ENCODE measurements at places on chromosomes 4 and X. TPM values are rescaled to one million over a fixed set of nuclear protein-coding genes. Genes with fewer than 3 reads are reported as not detected.

The NALF2 gene
- total RNA-seq, result not detected

The TMEM35A gene
- total RNA-seq, result not detected

The PNMA5 gene
- total RNA-seq, result 0.20 TPM

GRCh38 chr4:102620697-102621497 lies 119.7 kb downstream of the NFKB1 start:
- no peak overlapping the region for H3K27ac ChIP-seq
- peaks cover 14% of the 10 kb centered on the region for H3K36me3 ChIP-seq
- H3K27me3 ChIP-seq, result no peaks in the 10 kb centered on the region
- DNase-seq, result no peak
- H3K4me1 ChIP-seq, result peaks cover 16% of the 10 kb centered on the region

DNA sequence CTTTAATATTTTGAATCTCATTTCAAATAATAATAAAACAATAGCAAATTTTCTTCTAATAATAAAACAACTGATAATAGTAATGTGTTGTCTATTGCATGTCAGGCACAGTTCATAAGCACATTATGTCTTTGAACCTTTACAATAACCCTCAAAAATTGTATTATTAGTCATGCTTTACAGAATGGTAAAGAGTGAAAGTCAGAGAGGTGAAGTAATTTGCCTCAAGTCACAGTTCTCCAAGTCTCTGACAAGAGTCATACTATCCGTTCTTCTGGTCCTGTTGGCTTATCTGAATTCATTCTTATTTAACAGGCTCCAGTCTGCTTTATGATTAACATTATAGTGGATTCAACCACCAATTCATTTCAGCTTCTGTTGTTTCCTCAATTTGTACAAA lies 313.0 kb downstream of the AFF2 start:
- no peak overlapping the region for H3K27ac ChIP-seq
- H3K4me1 ChIP-seq, result no peaks in the 10 kb centered on the region
- H3K4me3 ChIP-seq, result no peak overlapping the region
- DNase-seq, result no peak
- H3K36me3 ChIP-seq, result no peaks in the 10 kb centered on the region

DNA sequence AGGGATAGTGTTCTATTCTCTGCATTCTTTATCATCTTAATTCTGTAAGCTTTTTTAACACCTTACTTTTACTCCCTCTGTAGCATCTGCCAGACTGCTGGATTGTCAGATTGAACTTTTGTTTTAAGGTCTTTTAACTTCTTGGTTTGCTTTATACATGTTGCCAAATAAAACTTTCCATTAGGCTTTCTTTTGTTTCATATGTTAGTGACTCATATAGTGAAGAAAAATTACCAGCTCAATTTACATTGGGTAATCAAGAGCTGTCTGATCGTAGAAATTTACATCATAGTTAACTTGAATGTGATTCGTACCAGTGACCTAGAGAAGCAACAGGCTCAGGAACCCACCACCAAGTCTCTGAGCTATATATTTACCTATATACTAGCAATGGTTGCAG lies 28.5 kb upstream of the KLHL4 start:
- no peak overlapping the region for H3K4me3 ChIP-seq
- no peaks in the 10 kb centered on the region for H3K4me1 ChIP-seq
- no peak overlapping the region for H3K27ac ChIP-seq
- H3K36me3 ChIP-seq, result no peaks in the 10 kb centered on the region
- H3K27me3 ChIP-seq, result no peaks in the 10 kb centered on the region

GRCh38 chr4:17142232-17142711 lies 243.8 kb upstream of the LDB2 start:
- no peaks in the 10 kb centered on the region for H3K4me1 ChIP-seq
- H3K27me3 ChIP-seq, result no peaks in the 10 kb centered on the region
- H3K4me3 ChIP-seq, result no peak overlapping the region

DNA sequence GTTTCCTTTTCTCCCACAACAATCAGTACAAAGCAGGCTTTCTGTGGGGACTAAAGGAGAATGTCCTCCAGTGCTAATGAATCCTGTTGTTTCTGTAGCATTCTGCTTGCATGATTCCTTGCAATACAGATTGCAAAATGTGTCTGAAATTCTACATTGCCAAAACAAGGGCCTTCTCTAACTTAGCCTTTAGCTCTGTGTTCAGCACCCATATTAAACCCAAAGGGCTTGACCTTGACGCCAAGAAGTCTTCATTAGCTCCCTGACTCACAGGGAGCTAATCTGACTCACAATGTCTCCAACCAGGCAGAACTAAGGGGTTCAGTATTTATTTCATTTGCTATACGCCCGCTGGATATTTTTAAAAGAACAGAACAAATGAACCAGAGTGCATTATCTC lies 241.4 kb upstream of the CLNK start:
- no peak for DNase-seq
- no peaks in the 10 kb centered on the region for H3K4me1 ChIP-seq
- H3K27me3 ChIP-seq, result no peaks in the 10 kb centered on the region

- no peak overlapping the region for H3K4me3 ChIP-seq
- H3K27me3 ChIP-seq, result no peaks in the 10 kb centered on the region
- no peak overlapping the region for H3K27ac ChIP-seq
- no peaks in the 10 kb centered on the region for H3K4me1 ChIP-seq
- no peaks in the 10 kb centered on the region for H3K36me3 ChIP-seq
Measured at GRCh38 chr4:109160494-109160893, 142.0 kb downstream of the COL25A1 start.

DNA sequence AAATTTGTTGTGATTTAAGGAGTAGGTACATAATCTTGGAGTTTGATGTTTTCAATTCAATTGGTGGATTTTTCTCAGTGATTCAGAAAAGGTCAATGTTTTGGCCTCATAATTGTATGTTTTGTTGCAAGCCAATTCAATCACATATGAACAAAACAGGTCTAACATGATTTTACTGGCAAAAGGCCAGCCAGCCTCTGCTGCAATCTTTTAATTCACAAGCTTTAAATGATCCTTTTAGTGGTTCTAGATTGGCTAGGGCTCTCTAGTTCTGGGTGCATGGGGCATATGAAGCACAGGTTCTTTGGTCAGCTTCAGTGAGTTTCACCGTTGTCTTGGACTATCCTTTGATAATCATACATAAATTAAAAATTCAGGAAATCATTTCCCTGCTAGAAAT lies 19.2 kb upstream of the SLC6A14 start:
- no peak overlapping the region for H3K27ac ChIP-seq
- no peaks in the 10 kb centered on the region for H3K27me3 ChIP-seq
- H3K4me3 ChIP-seq, result no peak overlapping the region
- H3K36me3 ChIP-seq, result no peaks in the 10 kb centered on the region
- H3K4me1 ChIP-seq, result no peaks in the 10 kb centered on the region

GRCh38 chr4:32191961-32192360 lies 1471.8 kb downstream of the PCDH7 start:
- H3K4me3 ChIP-seq, result no peak overlapping the region
- H3K27ac ChIP-seq, result no peak overlapping the region
- no peaks in the 10 kb centered on the region for H3K36me3 ChIP-seq
- no peaks in the 10 kb centered on the region for H3K4me1 ChIP-seq

DNA sequence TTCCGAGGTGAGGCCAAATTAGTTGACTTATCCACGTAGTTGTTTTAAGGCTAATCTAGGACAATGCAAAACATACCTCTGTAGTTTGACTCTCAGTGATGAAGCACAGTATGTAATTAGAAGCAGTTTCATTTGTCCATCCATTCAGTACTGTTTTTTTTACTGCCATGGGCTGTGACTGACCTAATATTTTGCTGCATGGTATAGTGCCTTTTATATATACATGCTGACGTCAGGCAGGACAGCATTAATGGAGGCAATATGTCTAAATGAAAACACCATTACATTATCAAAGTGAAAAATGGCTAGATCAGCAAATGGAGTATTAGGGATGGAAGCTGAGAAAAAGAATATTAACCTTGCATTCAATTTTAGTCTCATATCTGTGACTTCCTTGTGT lies 66.9 kb downstream of the MFAP3L start:
- H3K27me3 ChIP-seq, result no peaks in the 10 kb centered on the region
- H3K27ac ChIP-seq, result no peak overlapping the region
- H3K4me3 ChIP-seq, result no peak overlapping the region
- DNase-seq, result no peak
- no peaks in the 10 kb centered on the region for H3K4me1 ChIP-seq

- no peak overlapping the region for H3K27ac ChIP-seq
- H3K4me3 ChIP-seq, result no peak overlapping the region
- DNase-seq, result no peak
- H3K4me1 ChIP-seq, result no peaks in the 10 kb centered on the region
Measured at GRCh38 chr4:16467061-16467460, 240.8 kb upstream of the TAPT1 start.

DNA sequence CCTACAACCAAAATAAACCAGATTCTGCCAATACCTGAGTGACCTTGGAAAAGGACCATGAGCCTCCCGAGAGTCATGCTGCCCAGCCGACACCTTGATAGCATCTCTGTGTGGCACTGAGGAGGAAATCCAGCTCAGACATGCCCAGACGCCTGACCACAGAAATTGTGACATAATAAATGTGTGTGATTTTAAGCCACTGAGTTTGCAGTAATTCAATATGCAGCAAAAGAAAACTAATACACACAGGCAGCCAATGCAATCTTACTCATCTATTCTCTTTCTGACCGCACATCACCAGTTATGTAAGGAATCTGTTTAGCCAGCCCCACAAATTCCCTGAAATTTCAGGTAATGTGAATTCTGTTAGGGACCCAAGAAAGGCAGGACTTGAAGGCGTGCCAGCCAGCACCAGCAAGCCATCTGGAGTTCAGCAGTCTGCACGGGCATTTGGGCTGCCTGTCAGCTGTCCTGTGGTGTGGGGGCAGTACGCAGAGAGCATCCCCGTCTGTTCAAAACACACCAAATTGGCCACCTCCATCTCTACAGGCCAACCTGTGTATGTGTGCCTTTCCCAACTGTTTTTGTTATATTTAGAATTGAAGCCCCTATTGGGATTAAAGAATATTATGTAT lies 176.4 kb downstream of the NLGN4X start:
- no peak overlapping the region for H3K4me3 ChIP-seq
- H3K27ac ChIP-seq, result no peak overlapping the region
- no peak for DNase-seq
- no peaks in the 10 kb centered on the region for H3K4me1 ChIP-seq
- H3K36me3 ChIP-seq, result no peaks in the 10 kb centered on the region

DNA sequence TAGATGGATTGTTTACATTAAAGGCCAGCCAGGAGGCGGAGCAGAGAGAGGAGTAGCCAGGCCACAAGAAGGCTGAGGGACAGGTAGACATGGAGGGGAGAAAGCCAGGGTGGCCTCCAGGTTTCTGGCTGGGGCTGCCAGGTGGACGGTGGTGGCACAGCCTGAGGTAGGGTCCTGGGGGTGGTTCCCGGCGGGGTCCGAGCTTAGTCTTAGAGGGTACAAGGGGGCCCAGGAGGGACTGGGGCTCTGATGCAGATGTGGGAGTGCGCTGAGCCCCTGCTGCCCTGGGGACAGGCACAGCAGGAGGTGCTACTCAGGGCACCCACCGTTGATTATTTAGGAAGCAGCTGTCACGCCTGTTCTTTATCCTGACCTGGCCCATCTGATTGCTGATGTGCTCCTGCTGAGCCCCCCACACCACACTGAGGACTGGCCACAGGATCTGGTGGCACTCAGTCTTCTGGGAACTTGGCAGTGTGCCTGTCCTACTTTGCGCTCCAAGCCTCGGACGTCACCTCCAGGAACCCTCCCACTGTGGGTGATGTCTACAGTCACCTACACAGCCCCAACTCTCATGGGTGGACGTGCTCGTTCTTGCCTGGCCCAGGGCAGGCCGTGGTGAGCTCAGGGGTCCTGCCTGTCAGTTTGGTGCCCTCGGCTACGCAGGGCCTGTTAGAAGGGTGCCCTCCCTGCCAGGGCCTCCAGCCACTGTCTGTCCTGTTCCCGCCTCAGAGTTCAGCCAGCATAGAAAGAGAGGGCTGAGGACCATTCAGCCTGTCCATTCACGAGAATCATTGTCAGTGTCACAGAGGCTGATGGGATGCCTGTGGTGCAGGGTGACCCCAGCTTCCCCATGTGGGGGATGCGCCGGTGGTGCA lies 12.0 kb downstream of the WFS1 start:
- H3K4me1 ChIP-seq, result peaks cover 16% of the 10 kb centered on the region
- no peak for DNase-seq
- no peak overlapping the region for H3K27ac ChIP-seq
- no peak overlapping the region for H3K4me3 ChIP-seq
- H3K27me3 ChIP-seq, result no peaks in the 10 kb centered on the region

DNA sequence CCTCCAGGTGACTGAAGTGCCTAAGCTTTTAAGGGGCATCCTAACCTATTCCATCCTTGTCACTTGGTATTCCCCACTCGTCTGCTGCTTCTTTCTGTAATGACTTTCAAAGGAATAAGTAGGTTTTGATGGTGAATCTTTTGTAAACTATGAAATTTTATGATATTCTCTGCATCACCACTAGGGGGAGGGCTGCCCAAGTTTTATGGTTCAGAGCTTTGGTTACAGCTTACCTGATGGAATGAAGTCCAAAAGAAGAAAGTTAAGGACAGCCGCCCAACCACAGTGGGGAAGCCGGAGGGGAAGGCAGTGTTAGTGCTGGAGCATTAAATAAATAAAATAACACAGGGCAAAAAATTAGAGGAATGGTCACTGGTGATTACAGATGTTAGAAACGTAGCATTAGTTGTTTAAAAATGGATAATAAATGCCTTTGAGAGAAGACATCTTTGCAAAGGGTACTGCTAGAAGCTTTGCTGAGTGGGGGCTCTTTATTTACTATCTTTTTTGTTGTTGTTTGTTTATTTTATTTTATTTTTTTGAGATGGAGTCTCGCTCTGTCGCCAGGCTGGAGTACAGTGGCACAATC lies 204.9 kb downstream of the GBA3 start:
- H3K36me3 ChIP-seq, result no peaks in the 10 kb centered on the region
- no peak overlapping the region for H3K4me3 ChIP-seq
- H3K27ac ChIP-seq, result no peak overlapping the region
- H3K4me1 ChIP-seq, result no peaks in the 10 kb centered on the region
- no peaks in the 10 kb centered on the region for H3K27me3 ChIP-seq
- DNase-seq, result no peak

- DNase-seq, result no peak
- H3K27ac ChIP-seq, result no peak overlapping the region
- no peaks in the 10 kb centered on the region for H3K27me3 ChIP-seq
- H3K4me3 ChIP-seq, result no peak overlapping the region
Measured at GRCh38 chr4:4397441-4397819, 10.5 kb downstream of the NSG1 start.
